ENCODE measurements at places on chromosomes 5 and 9. TPM values are rescaled to one million over a fixed set of nuclear protein-coding genes. Genes with fewer than 3 reads are reported as not detected.

The RIMOC1 gene
- 14.2 TPM for total RNA-seq

DNA sequence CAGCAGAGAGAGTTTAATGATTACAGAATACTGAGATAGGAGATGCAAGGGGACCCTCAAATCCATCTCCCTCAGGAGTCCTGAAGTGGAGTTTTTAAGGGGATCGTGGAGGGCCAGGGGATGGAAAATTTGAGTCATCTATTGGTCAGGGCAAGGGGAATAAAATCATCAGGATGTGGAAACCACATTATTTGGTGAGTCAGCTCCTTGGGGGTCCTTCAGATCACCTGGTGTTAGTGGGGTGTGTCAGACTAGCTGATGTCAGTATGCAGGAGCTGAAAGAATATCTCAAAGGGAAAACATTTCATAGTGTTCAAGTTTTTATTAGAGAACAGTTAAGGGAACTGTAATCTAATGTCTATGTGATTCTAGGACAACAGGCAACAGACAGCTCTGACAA lies 183.0 kb upstream of the FTMT start:
- no peak for DNase-seq

DNA sequence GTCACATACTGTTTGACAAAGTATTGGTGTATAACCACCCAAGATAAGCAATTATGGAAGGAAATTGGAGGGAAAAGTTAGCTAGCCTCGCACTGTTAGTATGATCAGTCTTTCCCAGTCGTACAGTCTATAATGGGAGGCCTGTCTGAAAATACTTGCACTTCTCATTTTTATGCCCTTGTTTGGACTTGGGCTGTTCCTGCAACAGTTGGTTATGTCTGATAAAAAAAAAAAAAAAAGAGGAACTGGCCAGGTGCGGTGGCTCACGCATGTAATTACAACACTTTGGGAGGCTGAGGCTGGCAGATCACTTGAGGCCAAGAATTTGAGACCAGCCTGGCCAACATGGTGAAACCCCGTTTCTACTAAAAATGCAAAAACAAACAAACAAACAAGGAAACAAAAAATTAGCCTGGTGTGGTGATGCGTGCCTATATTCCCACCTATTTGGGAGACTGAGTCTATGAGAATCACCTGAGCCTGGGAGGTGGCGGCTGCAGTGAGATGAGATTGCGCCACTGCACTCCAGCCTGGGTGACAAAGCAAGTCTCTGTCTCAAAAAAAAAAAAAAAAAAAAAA lies 58.3 kb upstream of the ANKRD33B start:
- no peak for DNase-seq

DNA sequence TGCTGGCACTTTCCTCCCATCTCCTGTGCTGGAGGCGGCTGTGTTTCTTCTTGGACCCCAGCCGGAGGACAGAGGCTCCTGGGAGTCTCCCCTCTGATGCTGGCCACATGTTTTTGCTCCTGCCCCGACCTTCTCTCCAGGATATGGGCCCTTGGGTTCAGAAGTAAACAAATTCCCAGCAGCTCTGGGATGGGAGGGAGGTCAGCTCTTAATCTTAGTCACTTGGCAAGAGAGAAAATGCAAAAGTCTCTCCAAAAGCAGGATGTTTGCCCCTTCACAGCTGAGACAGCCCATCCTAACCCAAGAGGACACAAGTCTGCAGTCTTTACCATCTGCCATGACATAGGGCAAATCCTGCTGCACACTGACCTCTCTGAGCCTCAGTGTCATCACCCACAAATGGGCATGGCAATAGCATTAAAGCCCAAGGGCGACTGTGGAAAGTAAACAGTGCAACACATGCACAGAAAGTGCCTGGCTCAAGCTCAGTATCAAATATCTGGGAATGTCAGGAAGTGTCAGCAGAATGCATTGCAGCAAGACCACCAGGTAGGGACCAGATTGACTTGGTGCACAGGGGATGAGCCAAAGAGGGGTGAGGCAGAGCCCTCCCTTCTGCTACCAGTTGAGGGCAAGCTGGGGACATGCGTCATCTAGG lies 117.0 kb upstream of the CXCL14 start:
- no peak for DNase-seq

The ANKRD18B gene
- 3.9 TPM for total RNA-seq

- no peak for DNase-seq
These were observed 1.8 kb downstream of the HCN1 start for GRCh38 chr5:45694255-45694814.

GRCh38 chr5:148636353-148636752 lies 18.0 kb downstream of the HTR4 start:
- DNase-seq: no peak

The PCDHB3 gene
- 0.35 TPM for total RNA-seq
